Stimulated activated CD4-positive, alpha-beta T cell treated with anti-CD3 and anti-CD28 coated beads, Interleukin-12 subunit alpha, Interleukin-12 subunit beta, amount 100 ng/mL, for 4 hours (primary cell): ENCODE measurements at places on chromosomes 5 and 9.

DNA sequence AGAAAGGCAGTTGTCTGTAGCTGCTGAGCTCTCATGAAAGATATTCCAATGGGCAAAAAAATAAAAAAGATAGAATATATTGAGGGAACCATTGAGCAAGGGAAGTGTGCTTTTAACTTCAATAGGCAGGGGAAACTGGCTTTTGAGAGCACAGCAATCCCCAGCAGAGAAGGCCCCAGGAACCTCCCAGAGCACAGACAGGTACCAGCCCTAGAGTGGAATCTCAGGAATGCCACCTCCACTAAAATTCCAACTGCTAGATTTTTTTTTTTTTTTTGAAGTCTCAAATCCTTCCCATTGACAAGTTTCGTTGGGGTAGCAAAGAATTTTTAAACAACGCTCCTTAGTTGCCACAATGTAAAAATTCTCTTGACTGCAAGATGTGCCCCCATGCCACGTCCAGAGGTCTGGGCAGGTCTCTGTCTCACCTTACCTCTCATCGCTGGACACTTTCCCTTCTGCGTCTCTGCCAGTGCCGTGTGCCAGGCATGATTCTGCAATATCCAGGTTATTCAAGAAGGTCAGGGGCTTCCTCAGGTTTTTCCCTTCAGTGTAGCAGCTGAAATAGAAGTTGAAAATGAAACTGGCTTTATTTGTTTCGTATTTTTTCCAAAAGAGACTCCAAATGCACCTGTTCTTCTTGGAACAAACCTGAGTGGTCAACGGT is 64.2 kb upstream of the IRX1 start:
- no peak for DNase-seq

DNA sequence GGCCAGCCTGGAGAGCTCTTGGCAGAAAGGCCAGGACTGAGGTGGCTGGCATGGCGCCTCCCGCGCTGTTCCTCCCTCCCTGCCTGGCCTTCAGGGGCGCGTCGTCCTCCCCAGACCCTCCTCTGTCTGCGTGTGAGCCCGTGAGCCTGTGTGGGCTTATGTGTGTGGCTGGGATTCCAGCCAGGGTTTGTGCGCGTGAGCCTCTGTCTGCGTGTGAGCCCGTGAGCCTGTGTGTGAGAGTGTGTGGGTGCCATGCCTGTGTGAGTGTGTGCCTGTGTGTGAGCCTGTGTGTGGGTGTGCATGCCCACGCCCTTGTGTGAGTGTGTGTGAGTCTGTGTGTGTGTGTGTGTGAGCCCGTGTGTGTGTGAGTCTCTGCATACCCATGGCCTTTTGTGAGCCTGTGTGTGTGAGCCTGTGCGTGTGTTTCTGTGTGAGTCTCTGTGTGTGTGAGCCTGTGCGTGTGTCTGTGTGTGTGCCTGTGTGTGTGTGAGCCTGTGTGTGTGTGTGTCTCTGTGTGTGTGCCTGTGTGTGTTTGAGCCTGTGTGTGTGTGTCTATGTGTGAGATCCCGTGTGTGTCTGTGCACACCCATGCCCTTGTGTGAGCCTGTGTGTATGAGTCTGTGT is 13.0 kb downstream of the RXRA start:
- DNase-seq, result no peak

DNA sequence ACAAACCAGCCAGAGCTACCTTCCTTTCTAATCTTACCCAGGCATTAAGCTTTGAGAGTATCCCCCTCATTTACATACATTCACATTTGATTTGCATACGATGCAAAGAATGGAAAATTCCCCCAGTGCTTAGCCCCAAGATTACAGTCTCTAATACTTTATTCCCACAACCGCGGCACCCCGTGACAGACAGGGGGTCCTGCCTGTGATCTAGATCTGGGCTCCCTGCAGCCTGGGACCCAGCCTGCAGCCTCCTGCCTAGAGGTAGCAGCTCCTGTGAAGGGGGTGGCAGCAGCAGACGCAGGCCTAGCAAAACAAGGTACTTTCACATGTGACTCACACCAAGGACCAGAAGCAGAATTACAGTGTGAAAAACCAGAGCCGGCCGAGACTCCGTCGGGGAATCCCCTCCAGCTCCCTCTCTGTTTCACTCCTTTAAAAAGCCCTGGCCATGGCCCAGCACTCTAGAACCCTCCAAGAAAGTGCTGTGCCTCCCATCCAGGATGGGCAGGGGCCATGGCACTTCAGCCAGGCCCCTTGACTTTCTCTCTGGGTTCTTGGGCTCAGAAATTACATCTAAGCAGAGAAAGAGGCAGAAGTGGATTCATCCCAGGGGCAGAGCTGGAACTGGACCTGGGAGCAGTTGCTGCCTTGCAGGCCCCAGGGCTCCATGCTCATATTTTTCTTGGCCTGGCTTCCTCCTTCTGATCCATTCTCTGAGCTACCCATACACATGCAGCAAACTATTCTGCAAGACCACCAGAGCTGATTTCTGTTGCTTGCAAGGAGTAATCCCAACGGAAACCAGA is 14.0 kb upstream of the TCF7 start:
- DNase-seq, result peak; percentile 72

DNA sequence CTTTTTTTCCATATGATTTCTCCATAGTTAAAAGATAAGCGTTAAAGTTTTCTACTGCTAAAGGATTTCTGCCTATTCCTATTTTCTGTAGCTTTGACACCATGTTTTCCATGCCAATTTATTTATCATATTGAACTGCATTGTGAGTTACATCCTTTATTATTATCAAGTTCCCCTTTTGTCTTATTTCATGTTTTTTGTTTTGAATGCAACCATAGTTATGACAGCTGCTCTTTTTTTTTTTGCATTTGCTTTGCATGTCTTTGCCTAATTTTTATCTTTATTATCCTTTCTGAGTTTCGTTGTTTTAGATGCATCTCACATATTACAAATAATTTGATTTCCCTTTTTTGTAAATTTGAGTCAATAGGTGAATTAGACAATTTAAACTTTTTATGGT is 161.5 kb downstream of the DEPDC1B start:
- no peak for DNase-seq

GRCh38 chr9:105144076-105144475 is 100.4 kb upstream of the SLC44A1 start:
- DNase-seq, result no peak

- no peak for DNase-seq
Measured at GRCh38 chr9:1606253-1606652, 408.9 kb upstream of the SMARCA2 start.

GRCh38 chr5:133827011-133827410 is 141.4 kb downstream of the C5orf15 start:
- no peak for DNase-seq

GRCh38 chr5:142323480-142324135 is 1.2 kb downstream of the SPRY4 start:
- DNase-seq, result no peak

DNA sequence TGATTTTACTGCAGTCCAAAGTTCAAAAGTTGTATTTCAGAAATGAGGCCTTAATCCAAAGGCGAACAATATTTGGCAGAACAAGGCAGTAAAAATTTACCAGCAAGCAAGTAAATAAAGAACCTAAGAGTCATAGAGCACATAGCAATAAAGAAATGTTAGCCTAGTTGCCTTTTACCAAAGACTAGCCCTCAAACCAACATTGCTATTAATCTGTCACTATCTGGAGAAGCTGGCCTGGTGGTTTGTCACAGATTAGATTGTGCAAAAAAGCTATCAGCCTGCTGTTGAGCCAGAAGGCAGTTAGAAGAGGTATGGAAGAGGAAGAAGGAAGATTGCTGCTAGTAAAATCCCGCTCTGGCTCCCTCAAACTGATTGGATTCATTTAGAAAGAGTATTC is 304.7 kb upstream of the KLF4 start:
- DNase-seq, result no peak

GRCh38 chr9:98080780-98081179 is 24.2 kb downstream of the NANS start:
- no peak for DNase-seq

DNA sequence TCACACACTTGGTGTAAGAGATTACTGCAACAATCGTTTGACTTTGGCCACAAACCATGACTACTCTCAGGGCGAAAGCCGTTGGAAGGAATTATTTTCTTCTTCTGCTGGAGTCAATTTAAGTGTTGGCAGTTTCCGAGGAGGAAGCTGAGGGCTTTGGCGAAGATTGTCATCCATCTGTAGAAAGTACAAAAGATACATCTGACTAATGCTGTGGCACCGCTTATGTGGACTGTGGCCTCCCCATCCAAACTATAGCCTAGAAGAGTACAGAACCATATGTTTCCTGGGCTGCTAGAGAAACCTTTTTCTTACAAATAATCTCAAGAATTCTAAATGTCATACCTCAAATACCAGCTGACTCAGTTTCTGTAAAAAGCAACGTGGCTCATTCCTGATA is 7.4 kb downstream of the MTX3 start:
- DNase-seq, result no peak

DNA sequence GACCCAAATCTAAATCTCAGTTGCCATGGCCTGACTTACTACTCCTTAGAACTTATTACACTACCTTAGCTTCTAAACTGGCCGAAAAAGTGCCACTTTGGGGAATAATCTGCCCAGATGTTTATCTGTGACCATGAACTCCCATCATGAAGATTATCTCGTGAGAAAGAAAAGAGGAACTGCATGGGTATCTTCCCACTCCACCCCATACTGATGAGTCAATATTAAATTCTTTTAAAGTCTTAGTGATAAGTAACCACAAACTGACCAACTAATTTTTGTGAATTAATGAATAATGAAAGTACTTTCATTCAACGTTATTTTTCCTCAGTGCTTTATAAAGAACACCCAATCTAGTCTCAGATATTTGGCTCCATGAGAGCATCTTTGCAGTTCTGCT is 493.5 kb downstream of the EBF1 start:
- DNase-seq, result no peak

DNA sequence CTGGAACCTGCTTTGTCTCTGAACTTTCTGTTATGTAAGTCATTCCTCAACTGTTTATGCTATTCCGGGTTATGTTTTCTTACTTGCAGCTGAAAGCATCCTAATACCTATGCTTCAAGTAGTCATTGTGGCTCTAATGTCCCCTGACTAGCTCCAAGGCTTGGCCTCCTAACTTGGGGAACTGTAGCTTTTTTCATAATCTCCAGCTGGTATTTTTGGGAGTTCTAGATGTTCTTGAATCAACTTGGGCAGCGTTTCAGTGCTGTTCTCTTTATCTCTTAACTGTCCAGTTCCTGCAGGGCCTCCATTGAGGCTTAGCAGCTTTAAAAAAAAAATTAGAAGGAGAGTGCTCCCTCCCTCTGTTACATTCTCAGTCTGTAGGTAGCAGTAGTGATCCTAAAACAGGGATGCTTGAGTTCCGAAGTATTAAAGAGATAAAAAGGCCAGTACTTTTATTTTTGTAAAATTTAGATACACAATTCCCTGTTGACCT is 100.0 kb upstream of the ACTBL2 start:
- DNase-seq, result no peak

DNA sequence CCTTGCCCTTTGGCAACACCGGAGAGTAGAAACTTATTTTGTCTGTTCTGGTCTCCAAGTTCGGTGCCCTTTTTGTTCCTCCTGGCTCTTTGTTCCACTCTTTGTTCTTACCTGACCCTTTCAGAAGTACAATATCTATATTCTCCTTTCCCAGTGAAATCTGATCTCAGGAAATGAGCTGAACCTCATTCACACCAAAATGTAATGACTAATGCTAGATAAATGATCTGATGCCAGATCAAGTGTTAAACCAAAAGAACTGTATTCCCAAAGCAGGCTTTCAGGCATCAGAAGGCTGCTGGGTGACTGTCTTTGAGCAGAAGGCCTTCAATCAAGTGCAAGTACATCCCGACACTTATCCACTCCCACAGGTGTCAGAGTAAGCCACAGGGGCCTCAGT is 156.4 kb downstream of the SPOCK1 start:
- no peak for DNase-seq

- no peak for DNase-seq
Measured at GRCh38 chr5:141199359-141200235, at the start of gene PCDHB11. Gene PCDHB11, plus strand, starts transcription at chr5:141199627. Its CDS starts 148 bp downstream, at chr5:141199775.

DNA sequence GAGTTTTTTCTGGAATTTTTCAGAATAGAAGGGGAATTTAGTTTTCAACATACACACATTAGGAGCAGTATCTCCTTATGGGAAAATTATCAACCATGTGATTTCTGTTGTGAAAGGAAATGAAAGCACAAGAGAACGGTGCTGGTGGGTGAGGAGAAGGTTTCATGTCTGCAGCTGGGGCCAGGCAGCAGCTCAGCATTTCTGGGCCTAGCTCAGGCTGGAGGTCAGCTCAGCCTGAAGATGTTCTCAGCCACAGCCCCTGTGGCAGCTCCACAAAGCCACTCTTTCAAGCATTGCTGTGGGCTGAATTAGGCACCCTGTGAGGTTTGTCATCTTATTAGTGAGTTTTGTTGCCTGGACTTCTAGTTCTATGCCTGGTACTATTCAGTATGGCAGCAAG is 90.3 kb downstream of the DIRAS2 start:
- DNase-seq, result no peak

DNA sequence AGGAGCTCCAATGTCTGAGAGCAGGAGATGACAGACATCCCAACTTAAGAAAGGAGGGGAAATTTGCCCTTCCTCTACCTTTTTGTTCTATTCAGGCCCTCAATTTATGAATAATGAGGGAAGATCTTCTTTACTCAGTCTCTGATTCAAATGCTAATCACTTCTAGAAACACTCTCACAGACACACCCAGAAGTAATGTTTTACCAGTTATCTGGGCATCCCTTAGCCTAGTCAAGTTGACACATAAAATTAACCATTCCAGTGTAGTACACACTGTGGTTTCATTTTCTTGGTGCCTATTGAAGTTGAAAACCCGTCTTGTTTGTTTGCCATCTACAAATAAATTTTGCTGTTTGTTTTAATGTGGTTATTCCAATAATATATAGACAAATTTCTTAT is 167.6 kb downstream of the PCSK1 start:
- no peak for DNase-seq

DNA sequence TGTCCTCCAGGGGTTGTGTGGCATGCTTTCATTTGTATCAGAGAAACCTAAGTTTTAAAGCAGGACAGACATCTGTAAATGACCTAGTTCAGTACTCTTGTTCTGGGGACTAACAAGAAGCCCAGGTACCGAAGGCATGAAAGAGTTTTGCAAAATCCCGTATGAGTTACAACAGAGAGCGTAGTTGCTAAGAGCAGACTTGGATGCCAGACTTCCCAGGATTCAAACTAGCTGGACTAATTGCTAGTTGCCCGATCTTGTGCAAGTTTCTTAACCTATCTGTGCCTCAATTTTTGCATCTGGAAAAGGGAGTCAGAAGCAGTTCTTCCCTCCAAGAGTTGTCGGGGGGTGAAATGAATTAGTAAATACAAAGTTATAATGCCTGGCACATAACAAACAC is 20.9 kb downstream of the FBXL7 start:
- no peak for DNase-seq

GRCh38 chr5:108168915-108169314 is 213.0 kb downstream of the FBXL17 start:
- no peak for DNase-seq
